GM18507 (cell line): ENCODE measurements at places on chromosomes 5 and 9.

DNA sequence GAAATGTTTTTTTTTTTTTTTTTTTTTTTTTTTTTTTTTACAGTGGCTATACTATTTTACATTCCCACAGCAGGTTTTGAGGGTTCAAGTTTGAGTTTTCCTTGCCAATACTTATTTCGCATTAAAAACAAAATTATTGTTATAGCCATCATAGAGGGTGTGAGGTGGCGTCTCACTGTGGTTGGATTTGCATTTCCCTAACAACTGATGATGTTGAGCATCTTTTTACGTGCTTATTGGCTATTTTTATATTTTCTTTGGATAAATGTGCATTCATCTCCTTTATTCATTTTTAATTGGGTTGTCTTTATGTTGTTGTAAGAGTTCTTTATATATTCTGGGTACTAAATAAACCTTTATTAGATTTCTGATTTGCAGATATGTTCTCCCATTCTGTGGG lies 18.9 kb upstream of the UBLCP1 start:
- no peak for DNase-seq

- DNase-seq = no peak
Measured at GRCh38 chr5:157550663-157551062, 24.9 kb downstream of the ADAM19 start.

GRCh38 chr5:75992753-75993152 lies 90.4 kb upstream of the SV2C start:
- no peak for DNase-seq

- DNase-seq = no peak
Measured at GRCh38 chr9:114777821-114778609, 27.8 kb downstream of the TNFSF15 start.

GRCh38 chr9:107127608-107128007 lies 155.5 kb upstream of the RAD23B start:
- DNase-seq = no peak

DNA sequence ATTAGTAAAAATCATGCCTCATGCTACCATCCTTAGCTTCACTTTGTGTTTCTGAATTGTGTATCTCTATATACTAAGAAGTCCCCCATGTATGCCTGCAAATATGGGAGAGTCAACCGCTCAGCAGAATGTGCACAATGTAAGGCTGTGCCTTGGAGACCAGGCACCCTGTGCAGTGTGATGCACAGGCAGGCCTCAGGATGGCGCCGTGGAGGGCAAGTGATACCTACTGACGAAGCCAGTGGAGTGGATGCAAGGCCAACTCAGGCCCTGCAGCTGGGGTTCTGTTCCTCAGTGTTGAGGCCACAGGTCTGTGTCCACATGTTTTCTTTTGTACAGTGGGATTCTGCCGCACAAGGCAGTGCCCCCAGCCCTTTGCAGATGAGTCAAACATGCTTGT lies 28.4 kb downstream of the SYK start:
- no peak for DNase-seq

GRCh38 chr9:134633362-134634142 lies 8.1 kb upstream of the COL5A1 start:
- DNase-seq = no peak

DNA sequence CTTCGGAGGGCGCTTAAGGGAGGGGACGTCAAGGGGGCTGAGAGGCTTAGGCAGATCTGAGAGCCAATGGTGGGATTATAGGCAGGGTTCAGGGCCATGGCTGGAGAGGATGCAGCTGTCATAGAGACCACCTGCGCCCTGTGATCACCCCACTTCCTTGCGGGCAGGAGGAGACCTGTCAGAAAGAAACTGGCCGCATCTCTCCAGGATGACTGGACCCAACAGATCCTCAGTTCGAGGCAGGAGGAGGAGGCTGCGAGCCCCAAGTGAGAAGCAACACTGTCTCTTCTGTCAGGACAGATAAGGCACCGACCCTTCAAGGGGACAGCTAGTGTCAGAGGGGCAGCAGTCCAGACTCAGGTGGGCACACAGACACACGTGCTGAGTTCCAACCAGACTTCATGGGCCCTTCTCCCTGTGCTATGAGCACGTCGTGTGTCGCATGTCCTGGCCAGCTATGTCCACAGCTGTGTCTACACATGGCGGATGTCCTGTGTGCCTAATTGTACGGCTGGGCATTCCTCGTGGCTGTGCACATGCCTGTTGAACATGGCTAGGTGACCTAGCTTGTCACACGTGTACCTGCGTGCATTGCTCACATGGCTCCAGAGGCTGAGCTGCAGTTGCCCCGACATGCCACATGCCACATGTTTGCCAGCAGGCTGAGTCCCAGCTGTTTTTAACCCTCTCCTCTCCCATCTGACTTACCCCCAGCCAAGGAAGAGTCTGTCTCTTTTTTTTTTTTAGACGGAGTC lies 583 bp upstream of the AQP3 start:
- no peak for DNase-seq

DNA sequence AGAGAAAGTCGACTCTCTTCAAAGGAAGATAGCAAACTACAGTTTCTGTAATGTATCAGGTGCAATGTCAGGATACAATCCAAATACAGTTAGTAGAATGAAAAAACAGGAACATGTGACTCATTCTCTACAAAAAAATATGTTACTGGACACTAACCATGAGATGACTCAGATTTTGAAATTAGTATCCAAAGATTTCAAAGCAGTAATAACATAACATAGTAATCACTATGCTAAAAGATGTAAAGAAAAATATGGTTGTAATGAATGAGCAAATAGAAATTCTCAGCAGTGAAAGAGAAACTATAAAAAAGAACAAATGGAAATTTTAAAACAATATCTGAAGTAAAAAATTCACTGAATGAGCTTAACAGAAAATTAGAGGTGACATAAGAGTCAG lies 42.3 kb downstream of the SHOC1 start:
- no peak for DNase-seq

DNA sequence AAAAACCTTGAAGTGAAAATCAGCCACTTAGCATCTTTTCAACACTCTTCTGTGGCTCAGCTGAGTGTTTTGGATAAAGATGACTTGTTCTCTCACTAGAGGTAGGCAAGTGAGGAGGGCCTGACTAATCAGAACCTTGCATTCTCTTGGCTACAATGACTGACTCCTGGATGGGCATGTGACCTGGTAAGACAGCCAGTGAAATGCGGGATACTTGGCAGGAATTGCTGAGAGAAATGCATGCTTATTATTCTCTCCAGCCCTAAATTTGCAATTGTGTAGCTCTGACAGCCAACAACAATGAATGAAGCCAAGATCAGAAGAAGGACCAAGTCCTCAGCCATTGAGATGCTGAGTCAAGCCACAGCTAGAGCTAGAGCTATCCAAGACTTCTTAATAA lies 490.5 kb upstream of the ZNF608 start:
- no peak for DNase-seq

DNA sequence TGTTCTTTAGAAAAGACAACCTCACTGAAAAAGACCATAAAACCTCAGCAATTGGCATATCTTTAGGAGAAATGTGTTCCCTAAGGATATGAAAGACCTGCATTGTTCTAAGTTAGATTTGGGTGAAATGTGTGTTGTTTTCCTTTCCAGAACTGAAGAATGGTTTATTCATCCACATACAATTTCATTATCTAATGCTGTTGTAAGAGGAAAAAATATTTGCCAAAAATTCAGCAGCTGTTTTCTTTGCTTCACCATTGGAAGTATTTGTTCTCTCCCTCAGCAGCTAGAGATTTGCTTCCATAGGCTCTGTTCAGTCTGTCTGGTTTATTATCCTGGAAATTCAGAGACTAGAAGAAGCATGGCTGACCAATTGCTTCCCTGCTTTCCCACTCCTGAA lies 150.9 kb downstream of the ISOC1 start:
- no peak for DNase-seq

- DNase-seq = no peak
Measured at GRCh38 chr9:73146111-73146815, 5.4 kb upstream of the ANXA1 start.

- DNase-seq = no peak
Measured at GRCh38 chr5:43643327-43643726, 40.3 kb downstream of the NNT start.

DNA sequence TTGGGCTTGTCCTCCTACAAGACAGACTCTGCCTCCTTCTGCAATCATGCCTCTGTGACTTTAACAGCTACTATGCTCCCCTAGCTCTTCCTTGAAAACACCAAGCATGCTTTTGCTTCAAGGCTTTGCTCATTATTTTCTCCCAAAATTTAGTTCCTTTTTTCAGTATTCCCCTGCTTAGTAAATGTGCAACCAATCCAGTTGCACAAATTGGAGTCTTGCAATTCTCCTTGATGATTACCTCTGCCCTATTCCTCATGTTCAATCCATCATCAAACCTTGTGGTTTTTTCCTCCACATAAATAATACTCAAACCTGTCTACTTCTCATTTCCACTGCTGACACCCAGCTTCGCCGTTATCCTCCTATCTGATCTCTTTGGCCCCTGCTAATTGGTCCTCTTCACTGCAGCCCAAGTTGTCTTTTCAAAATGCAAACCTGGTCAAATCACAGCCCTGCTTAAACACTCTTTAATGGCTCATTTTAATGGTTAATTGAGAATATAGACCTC lies 296.3 kb downstream of the CWC27 start:
- DNase-seq = no peak

DNA sequence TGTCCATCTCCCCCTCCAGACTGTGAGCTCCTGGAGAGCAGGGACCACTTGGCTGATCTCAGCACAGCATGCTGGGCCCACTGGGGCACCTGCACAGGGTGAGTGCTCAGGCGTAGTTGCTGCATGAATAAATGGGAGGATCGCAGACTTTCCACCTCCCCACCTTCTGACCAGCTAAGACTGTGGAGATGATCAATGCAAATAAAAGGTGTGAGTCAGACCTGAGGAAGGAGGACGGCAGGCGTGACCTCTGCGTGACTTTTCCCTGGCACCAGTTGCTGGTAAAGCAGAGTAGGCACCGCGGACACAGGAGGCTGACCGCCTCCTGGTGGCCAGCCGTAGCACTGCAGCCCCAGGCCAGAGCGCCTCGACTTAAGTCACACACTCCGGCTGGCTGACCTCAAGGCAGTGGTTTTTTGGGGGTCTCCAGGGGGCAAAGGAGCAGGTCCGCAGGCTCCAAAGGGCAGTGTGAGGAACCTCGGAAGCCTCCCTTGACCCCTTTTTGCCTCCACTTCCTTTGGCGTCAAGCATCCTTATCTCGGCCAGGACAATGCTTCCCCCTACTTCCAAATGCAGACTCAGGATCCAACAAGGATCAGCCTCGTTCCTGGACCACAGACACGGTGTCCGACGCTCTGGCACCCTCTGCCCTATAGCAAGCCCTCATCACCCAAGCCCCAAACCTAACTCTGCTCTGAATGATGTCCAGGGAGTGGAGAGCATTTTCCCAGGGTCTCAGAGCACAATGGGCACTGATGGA lies 12.7 kb upstream of the TDRD7 start:
- DNase-seq = no peak

DNA sequence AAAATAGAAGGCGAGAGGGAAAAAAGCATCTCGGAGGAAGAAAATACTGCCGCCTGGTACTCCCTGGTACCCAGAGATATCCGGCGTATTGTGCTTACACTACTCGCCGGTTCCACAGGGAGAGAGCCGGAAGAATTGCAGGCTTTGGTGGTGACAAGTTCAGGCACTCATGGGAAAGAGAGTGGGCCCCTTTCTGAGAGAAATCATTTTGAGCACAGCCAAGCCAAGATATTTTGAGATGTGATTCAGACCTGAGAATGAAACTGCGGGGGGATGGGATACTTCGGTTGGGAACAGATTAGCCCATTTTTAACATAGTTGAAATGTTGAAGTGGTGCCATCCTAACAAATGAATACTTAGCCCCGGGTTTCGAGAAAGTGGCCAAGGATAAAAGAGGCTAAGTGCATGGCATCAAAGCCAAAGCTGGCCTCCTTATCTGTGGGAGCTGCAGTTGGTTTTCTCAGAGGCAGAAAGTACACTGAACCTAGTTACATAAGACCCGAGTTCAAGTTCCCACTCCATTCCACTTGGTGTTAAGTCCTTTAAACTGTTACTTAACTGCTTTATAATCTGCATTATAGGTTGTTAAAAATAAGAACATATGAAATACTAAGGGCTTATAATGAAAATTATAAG lies 62.7 kb downstream of the SLC1A3 start:
- no peak for DNase-seq

- no peak for DNase-seq
Measured at GRCh38 chr5:148788636-148789035, 37.8 kb upstream of the ADRB2 start.

GRCh38 chr5:118439831-118440230 lies 548.5 kb downstream of the DTWD2 start:
- DNase-seq = no peak

DNA sequence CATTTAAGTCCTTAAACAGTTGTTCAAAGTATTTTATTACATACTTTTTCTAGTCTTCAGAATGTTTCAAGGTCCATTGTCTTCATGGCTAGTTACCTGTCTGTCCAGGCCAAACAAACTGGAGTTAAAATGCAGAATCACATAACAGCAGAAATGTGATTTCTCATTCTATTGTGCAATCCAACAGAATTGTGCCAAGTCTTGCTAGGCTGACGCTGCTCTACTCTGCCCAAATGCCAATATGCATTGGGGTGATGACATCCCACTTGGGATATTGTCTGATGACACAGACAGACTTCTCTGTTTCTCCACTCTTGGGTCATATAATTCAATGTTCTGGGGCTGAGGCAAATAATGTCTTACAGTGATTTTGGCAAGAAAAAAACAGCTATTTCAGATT lies 5.2 kb upstream of the SLC22A5 start:
- no peak for DNase-seq

DNA sequence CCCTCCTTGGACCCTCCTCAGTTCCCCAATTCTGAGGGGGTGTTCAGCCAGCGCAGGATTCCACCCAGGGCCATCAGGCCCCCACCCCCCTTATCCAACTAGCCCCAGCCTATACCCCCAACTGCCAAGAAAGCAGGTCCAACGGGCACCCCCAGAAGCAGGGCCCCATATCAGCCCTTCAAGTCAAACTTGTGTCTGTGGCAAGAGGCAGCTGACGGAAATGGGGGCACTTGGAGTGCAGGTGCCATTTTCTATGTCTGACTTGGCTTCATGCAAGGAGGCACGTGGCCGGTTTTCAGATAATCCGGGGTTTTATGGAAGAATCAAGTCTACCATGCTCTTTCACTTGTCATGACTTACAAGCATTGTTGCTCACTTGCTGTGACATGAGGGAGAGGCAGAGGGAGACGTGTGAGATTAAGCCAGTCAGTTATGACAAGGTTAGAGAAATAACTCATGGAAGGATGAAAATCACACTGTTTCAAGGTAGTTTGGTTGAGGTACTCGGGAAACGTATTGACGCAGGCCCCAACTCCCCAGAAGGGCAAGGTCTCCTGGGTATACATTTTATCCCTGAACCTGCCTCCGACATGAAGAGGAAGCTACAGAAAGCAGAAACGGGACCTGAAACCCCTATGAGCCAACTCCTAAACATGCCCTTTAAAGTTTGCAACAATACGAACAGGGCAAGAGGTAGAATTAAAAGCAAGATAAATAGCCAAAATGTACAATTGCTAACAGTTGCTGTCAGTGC lies 26.5 kb upstream of the CLPTM1L start:
- no peak for DNase-seq

DNA sequence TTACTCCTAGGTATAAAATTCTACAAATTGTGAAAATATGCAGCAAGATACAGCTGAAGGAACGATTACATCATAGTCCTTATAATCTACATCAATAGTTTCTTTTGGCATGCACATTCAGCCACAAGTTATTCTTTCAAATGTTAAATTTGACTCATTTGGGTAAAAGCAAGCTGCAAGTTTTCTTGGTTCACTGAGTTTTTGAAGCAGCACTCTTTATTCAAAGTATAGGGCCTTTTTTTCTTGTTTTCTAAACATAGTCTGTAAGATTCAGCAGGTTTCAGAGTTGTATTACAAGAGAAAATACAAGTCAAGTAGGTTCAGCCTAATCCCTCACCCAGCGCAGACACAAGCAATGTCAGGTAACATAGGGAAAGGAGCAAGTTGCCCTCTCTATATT lies 981.5 kb downstream of the PTPRD start:
- no peak for DNase-seq

GRCh38 chr9:115924669-115924987 lies 229.0 kb upstream of the PAPPA start:
- DNase-seq = no peak
